H9 (cell line): ENCODE measurements at places on chromosomes 5 and 9. TPM values are rescaled to one million over a fixed set of nuclear protein-coding genes. Genes with fewer than 3 reads are reported as not detected.

- DNase-seq, result no peak
- H3K36me3 ChIP-seq, result peaks cover 8% of the 10 kb centered on the region; the same call in 2 of the 3 replicates
- H3K27ac ChIP-seq, result no peak overlapping the region
- peak overlapping the region; percentile 66; the same call in 1 of the 2 replicates for H3K4me3 ChIP-seq
Measured at GRCh38 chr5:181203093-181203711, 1.8 kb downstream of the TRIM7 start.

- H3K27ac ChIP-seq, result no peak overlapping the region
- H3K36me3 ChIP-seq, result peaks cover 19% of the 10 kb centered on the region
- peak; percentile 64 for DNase-seq
- H3K27me3 ChIP-seq, result no peaks in the 10 kb centered on the region
- peaks cover 3% of the 10 kb centered on the region; the same call in 1 of the 2 replicates for H3K4me1 ChIP-seq
- H3K4me3 ChIP-seq, result peak overlapping the region; percentile 84
Measured at GRCh38 chr9:35691334-35691650, 1.6 kb upstream of the TPM2 start.

DNA sequence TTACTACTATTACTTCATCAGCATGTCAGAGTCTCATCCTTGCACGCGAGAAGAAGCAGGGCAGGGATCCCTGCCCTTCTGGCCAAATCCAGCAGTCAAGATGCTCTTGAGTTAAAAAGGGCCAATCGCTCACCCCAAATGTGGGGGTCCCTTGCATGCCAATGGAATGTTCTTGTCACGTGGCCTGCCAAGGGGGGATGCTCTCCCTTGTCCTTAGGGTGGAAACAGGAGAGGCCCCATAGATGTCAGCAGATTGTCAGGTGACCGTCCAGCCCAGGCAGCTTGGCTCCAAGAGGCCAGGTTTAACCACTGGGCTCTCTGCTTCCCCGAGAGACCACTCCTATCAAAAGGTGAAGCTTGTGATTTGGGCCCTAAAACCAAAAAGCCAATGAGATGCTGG is 25.3 kb upstream of the DUSP1 start:
- H3K27me3 ChIP-seq, result no peaks in the 10 kb centered on the region
- H3K4me1 ChIP-seq, result peaks cover 7% of the 10 kb centered on the region
- DNase-seq, result no peak
- no peaks in the 10 kb centered on the region for H3K36me3 ChIP-seq
- H3K4me3 ChIP-seq, result no peak overlapping the region

DNA sequence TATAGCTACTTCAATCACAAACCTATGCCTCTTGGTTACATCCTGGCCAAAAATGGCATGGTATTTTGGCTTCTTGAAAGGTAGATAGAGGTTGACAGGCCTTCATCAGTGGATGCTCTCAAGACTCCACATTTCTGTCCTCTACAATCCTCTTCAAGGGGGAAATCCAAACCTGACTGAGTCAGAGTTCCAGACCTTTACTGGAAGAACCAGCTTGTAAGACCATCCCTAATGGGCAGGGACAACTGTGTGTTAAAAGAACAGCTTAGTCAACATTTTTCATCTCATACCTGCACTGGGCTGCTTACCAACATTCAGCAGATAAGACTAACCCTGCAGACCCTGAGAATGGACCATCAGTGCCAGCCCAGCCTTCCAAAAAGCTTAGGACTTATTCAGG is 155.7 kb downstream of the CDK5RAP2 start:
- peaks cover 12% of the 10 kb centered on the region for H3K36me3 ChIP-seq
- H3K4me3 ChIP-seq, result no peak overlapping the region
- no peaks in the 10 kb centered on the region for H3K4me1 ChIP-seq
- no peaks in the 10 kb centered on the region for H3K27me3 ChIP-seq
- H3K27ac ChIP-seq, result no peak overlapping the region
- no peak for DNase-seq

The PDE6A gene
- total RNA-seq, result not detected in 2 replicates

The NTRK2 gene
- 0.02 TPM in 1 of 2 replicates, not detected in the other for total RNA-seq
